CD4-positive, alpha-beta memory T cell (primary cell): ENCODE measurements at places on chromosomes 1 and 21.

- DNase-seq, result no peak
Observed at GRCh38 chr1:23238565-23238964, 21.3 kb upstream of the HTR1D start.

GRCh38 chr1:201758499-201759050 lies 70.4 kb upstream of the IPO9 start:
- no peak for DNase-seq

GRCh38 chr1:88537787-88538186 lies 146.3 kb upstream of the PKN2 start:
- DNase-seq, result no peak

DNA sequence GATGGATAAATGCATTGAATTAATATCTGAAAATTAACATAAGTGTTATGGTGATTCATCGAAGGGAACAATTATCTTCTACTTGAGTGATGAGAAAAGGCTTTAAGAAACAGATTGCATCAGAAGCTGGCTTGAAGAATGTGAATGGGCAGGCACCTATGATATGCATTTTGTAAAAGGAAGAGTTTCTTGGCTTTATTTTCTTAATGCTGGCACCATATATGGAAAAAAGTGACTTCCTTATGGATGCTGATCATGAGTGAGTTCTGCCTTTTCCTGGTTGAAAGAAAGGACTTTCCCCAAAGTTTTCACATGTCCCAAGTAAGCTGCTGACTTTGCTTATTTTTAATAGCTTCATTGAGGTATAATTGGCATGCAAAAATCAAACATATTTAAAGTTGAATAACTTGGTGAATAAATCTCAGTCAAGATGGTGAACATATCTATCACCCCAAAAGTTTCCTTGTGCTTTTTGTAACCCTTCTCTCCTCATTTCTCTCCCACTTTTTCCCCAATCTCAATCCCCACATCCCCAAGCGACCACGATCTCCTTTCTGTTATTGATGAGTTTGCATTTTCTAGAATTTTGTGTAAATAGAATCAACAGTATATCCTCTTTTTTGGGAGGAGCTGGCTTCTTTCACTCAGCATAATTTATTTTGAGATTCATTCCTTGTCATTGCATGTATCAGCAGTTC lies 74.2 kb downstream of the SPATA46 start:
- DNase-seq, result no peak

DNA sequence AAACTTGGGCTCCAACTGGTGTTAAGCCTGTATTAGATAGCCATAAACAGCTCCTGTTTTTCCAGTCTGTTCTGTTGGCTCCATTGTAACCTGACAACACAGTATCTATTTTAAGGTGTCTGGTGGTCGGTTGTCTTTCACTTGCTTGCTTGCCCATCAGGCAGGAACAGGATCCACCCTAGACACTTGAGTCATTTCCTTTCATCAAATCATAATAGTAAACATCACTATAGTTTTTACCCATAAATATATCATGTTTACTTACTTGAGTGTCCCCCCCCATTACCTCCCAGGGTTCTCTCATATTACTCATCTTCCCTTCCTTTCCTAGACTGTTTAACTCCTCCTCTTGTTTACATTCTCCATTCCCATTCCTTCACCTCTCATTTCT lies 2.9 kb downstream of the DDI2 start:
- peak; percentile 26 for DNase-seq

- no peak for DNase-seq
Observed at GRCh38 chr1:86708920-86709319, 4.5 kb downstream of the SH3GLB1 start.

GRCh38 chr21:46411236-46411635 lies 47.5 kb upstream of the DIP2A start:
- DNase-seq, result no peak

DNA sequence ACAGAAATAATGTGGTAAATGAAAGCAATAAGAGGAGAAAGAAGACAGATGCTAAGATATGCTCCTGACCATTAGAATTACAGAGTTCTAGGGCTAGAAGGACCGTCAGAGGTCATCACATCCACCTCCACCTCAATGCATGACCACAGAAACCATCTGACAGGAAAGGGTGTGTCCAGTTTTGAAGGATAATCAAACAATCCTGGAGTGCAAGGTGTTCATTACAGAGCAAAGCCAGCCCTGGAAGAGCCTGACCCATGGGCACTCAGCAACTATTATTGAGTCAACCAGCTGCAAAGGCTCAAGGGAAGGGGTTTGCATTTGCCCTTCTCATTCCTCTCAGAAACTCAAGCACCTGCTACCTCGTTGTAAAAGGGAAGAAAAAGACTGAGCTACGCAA lies 46.4 kb downstream of the TOR1AIP2 start:
- DNase-seq, result no peak

DNA sequence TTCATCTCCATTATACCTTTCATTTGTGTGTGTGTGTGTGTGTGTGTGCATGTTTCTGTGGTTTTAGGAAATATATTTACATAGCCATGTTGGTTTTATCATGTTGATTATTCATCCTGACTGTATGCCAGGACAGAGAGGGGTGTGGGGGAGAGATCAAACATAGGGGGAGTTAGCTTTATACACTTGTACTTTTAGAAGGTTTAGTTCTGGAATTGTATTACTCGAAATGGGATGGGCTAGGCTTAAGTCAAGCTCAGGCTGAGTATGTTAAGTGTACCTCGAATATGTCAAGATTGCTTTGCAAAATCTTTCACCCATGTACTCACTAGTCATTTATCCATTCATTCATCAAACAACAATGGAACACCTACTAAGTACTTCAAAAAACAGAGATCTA lies 123.3 kb downstream of the HMCN1 start:
- no peak for DNase-seq

- DNase-seq, result no peak
Observed at GRCh38 chr1:168091063-168091462, 45.7 kb downstream of the GPR161 start.

DNA sequence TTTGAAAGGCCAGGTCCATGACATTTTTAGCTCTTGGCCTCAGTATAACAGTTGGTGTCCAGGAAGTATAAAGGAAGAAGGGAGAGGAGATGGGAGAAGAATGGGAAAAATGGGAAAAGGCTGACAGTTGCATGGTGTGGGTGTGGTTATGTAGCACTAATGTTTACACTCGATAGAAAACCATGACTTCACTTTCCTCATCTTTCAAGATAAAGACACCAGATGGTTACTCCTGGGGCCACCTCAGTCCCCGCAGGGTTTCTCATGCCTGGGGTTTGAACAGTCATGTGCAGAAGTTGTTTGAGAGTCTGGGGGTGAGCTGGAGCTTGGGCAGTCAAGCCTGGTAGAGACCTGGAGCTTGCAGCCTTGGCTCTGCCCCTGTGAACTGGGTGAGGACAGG lies 7.9 kb downstream of the PGBD2 start:
- no peak for DNase-seq

GRCh38 chr1:213061263-213061662 lies 10.2 kb downstream of the RPS6KC1 start:
- no peak for DNase-seq

- no peak for DNase-seq
Observed at GRCh38 chr1:20733360-20733975, 965 bp upstream of the SH2D5 start.

DNA sequence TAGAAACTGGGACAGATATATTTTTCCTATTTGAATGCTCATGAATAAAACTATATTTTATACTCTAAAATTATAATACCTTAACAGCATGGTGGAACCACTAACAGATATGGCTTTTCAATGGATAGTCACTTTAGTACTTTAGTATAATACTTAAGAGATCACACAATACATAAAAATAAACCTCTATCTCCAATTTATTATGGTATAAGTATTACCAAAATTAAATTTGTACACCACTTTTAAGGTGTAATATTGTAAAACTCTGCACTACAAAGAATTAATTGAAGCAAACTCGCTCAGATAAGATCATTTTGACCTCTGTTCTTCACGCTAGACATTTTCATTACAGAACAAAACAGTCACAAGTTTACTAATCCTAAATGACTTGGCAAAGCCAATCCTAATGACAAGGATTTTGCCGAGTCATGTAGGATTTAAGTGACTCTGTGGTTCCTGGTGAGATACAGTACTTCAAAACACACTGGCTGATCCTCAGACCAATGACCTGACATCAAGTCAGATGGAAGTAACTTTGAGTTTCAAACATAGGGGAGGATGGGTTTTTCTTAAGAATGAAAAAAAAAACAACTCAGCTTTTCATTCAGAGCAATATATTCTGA lies 200.6 kb downstream of the SMYD3 start:
- DNase-seq, result no peak

DNA sequence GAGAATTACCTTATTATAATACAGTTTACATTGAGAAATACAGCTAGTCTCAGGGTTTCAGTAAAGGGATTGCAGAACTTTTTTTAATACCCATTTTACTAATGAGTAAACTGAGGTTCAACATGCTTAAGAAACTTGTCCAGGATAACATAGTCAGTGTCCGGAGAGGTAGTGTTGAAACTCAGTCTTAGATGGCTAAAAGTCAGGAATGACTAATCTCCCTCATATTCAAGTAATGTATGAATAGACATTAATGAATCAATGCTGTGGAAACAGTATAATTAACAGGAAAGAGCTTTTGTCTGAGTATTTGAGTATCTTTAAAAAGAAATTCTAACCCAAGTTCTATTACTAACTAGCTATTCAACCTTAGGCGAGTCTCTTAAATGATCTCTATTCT lies 397.6 kb downstream of the PLA2G4A start:
- DNase-seq, result no peak

DNA sequence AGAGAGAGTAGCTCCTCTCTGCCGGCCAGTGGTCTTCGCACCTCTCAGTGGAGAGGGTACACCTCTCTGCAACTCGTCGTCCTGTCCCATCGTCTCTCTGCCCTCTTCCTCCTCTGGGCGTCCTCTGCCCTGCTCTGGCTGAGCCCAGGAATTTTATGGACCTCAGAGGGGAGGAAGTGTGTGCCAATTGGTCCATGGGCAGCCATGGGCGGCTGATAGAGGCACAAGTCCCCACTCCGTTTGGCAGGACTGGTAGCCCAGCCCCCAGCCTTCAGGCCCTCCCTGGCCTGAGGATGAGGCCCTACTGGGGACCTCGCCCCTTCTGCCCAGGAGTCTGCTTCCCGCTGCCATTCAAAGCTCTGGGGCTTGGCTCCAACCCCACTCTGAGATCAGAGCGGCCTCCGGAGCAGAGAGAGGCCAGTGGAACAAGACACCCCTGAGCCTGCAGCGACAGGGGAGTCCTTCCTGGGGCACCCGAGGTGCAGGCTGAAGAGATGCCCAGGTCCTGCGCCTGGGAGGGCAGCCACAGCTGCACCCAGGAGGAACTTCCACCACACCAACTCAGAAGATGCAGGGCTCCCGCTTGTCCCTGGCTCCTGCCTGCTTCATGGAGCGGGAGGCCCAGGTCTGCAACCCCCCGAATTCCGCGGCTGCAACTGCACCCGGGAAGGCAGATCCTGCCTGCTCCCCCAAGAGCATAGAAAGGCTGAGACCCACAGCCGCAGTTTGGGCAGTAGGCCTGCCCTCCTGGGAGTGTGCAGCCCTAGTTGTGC lies 659.9 kb downstream of the KCNT2 start:
- DNase-seq, result no peak

GRCh38 chr1:158686111-158687009 lies at the start of gene SPTA1:
SPTA1 (minus strand) TSS chr1:158686715; CDS start chr1:158686517, 198 bp downstream.
- DNase-seq, result no peak

DNA sequence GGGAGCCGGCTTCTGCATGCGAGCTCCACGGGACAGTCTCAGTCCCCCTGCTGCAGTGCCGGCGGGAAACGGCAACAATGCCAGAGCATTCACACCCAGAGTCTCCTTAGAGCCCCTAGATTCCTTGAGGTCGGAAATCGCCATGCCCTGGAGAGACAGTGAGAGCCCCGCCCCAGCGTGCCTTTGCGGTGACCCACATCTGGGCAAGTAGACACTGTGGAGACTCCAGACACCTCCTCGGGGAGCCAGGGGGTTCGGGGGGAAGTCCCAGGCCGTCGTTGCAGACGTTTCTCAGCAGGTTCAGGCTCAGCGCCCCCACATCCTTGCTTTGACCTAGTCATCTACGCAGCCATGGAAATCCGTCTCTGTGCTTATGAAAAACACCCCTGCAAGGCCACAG lies 81.3 kb upstream of the ARHGEF16 start:
- no peak for DNase-seq

DNA sequence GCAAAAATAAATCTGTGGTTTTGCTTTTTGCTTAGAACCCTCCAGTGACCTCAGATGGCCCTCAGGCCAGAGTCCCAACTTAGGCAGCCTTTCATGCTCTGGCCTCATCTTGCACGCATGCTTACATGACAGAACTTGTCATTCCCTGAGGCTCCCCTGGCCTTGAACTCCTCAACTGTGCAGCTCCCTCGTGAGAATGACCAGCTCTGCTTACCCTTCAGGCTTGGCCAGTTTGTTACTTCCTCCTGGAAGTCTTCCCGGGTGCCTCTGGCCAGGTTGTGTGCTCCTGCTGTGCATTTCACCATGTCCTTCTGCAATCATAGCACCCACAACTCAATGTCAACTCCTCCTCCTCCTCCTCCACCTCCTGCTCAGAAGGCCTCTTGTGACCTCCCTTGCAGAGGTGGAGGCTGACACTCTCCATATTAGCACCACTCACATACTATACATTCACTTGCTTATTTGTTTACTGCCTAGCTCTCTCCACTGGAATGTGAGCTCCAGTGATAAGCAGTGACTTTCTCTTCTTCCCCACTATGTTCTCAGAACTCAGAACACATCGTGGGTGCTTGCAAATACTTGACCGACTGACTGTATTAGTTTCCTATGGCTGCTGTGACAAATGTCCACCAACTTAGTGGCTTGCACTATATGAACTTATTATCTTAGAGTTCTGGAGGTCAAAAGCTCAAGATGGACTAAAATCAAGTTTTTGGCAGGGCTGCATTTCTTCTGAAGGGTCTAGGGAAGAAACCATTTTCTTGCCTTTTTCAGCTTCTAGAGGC lies 41.9 kb downstream of the RCSD1 start:
- no peak for DNase-seq

DNA sequence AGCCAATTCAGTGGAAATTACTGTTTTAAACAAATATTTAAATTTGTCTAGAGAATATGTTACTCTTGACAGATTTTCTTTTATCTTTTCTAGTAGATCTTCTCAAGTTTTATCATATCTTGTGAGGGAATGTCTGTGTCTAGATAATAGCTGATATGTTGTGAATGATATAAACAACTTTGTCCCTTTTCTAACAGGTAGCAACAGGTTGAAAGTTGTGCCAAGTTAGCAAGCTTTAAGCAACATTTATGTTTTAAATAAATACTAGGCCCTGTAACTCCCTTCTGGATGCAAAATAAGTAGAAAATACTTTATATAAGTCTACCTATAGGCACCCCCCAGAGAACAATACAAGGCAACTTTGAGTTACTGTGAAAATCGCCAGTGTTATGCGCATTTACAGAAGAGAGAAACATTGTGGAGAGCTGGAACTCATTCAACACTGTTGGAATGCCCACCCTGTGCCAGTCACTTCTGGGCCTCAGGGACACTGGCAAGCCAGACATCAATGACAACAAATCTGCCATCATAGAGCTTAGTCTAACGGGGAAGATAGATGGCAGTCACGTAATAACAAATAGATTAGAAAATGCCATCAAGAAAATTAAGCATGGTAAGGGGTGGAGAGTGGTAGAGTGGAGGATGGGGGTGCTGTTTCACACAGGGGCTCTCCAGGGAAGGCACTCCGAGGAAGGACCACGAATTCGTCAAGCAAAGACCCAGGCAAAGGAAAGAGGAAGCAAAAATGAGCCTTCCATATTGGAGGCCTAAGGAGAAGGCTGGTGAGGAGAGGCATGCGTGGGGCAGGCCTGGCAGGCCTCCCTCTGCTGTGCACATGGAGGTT lies 4.4 kb downstream of the MAP3K21 start:
- no peak for DNase-seq

- DNase-seq, result no peak
Observed at GRCh38 chr21:28776251-28776650, 216.4 kb downstream of the LTN1 start.
